ENCODE measurements at places on chromosomes 1 and 21.

DNA sequence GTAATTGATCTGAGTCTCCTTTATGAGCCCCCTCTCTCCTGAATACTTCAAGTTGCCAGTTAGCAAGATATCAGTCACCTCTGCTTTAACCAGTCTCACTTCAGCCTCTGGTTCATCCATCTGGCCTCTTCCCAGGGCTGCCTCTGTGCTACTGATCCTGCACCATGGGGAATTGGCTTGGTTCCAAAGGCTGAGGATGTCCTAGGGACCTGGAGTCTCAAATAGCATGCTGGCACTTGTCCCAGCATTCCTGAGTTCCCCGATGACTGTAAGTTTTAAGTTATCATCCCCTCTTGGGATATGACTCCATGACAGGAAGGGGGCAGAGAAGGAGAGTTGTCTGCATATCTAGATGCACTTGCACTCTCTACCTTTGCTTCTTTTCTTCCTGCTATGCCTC, 252.0 kb downstream of the PTBP2 start:
- H3K4me1 ChIP-seq = peaks cover under 1% of the 10 kb centered on the region
- H3K4me3 ChIP-seq = no peak overlapping the region
- H3K27ac ChIP-seq = no peak overlapping the region
- no peaks in the 10 kb centered on the region for H3K27me3 ChIP-seq
- DNase-seq = no peak

- H3K36me3 ChIP-seq = no peaks in the 10 kb centered on the region
- H3K27ac ChIP-seq = peak overlapping the region; percentile 20
- peak; percentile 78 for DNase-seq
- no peaks in the 10 kb centered on the region for H3K27me3 ChIP-seq
- peaks cover 73% of the 10 kb centered on the region for H3K4me1 ChIP-seq
Measured at GRCh38 chr1:18941221-18942141, 15.0 kb downstream of the IFFO2 start.

- no peaks in the 10 kb centered on the region for H3K4me1 ChIP-seq
- DNase-seq = no peak
Measured at GRCh38 chr21:42348762-42349161, 2.0 kb downstream of the TFF2 start.

DNA sequence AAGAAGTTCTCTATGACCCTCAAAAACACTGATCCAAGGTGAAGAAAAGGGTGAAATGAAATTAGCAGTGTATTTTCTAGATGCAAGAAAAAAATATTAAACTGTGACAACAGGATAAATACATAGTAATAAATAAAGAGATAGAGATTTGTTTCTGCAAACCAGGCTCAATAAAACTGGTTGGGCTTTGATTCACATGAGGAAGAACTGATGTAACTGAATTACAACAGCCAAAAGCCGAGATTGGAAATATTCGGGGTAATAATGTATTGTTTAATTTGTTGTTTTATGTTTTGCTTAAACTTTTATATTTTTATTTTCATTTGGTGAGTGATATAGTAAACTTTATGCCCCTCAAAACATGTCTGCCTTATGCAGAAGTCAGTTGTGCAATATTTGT, 285.0 kb downstream of the BRINP3 start:
- H3K36me3 ChIP-seq = no peaks in the 10 kb centered on the region
- no peak for DNase-seq
- H3K27me3 ChIP-seq = no peaks in the 10 kb centered on the region

DNA sequence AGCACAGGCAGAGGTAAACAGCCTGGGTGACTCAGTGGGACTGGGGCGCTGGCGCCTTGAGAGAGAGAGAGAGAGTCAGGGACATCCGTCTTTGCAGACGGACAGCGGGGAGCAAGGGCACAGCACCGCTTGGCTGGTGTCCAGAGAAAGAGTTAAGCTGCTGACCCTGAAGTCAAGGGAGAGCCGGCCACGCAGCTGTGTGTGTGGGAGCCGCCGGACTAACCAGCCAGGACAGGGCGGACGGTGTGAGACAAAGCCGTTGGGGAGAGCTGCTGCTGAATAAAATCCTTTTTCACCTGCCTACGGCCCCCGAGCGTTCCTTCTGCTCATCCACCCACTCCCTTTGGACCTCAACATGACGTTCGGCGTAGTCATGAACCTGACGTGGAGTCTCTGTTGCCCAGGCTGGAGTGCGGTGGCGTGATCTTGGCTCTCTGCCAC, 14.5 kb downstream of the CFAP74 start:
- H3K4me1 ChIP-seq = peaks cover 5% of the 10 kb centered on the region
- peak overlapping the region; percentile 68 for H3K27ac ChIP-seq
- H3K27me3 ChIP-seq = peaks cover 8% of the 10 kb centered on the region
- no peaks in the 10 kb centered on the region for H3K36me3 ChIP-seq
- peak; percentile 46 for DNase-seq

DNA sequence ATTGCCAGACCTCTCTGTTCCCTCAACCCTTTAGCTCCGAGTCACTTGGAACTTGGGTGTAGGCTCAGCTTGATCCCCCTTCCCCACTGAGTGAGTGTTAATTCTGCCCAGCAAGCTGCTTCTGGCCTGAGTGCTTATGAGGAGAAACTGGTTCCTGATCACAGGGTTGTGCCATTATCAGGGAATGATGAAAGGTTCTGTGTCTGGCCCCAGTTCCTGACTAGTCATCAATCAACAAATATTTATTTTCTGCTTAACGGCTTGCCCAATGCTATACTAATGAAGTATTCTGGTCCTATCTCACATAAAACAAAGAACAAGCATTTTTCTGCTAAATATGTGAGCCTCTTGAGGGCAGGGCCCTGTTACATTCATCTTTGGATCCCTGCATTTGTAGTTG, 20.8 kb downstream of the CC2D1B start:
- no peak overlapping the region for H3K4me3 ChIP-seq
- H3K27me3 ChIP-seq = no peaks in the 10 kb centered on the region
- no peaks in the 10 kb centered on the region for H3K4me1 ChIP-seq
- H3K36me3 ChIP-seq = no peaks in the 10 kb centered on the region
- DNase-seq = no peak
- no peak overlapping the region for H3K27ac ChIP-seq

GRCh38 chr21:34796518-34797200, 127.9 kb downstream of the CLIC6 start:
- no peaks in the 10 kb centered on the region for H3K27me3 ChIP-seq
- H3K4me1 ChIP-seq = peaks cover 52% of the 10 kb centered on the region
- peaks cover 58% of the 10 kb centered on the region for H3K36me3 ChIP-seq

DNA sequence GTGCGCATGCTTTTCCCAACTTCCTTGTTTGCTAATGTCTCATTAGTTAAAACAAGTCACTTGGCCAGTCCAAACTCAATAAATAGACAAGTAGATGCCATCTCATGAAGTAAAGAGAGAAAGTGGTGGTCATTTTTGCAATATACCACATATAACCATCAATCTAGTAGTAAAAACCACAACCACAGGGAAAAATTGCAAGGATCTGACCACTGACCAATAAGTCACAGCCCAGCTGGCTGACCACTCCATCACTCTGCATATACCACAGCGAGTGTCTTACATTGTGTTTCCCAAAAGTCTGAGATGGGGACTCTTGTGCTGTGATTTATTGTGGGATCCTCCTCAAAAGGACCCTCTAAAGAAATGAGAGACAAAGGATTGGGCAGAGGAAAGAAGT, 76.0 kb downstream of the FH start:
- H3K36me3 ChIP-seq = no peaks in the 10 kb centered on the region
- H3K4me3 ChIP-seq = no peak overlapping the region
- no peak for DNase-seq
- H3K27ac ChIP-seq = no peak overlapping the region
- H3K27me3 ChIP-seq = no peaks in the 10 kb centered on the region

DNA sequence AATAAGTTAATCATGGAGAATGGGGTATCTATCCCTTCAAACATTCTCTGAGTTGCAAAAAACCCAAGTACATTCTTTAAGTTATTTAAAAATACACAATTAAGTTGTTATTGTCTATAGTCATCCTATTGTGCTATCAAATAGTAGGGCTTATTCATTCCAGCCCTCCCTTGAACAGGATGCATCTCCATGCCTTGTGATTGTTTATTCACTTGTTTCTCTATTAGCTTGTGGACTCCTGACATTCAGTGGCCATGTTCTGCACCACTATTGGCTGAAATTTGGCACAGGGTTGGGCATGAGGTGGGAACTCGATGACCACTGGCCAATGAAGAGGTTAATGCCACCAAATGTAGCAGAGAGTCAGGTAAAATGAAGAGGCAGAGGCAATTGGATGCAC, 272.8 kb downstream of the TNR start:
- peaks cover 4% of the 10 kb centered on the region for H3K27me3 ChIP-seq
- no peak for DNase-seq
- H3K27ac ChIP-seq = no peak overlapping the region
- no peak overlapping the region for H3K4me3 ChIP-seq
- H3K4me1 ChIP-seq = no peaks in the 10 kb centered on the region
- H3K36me3 ChIP-seq = no peaks in the 10 kb centered on the region

DNA sequence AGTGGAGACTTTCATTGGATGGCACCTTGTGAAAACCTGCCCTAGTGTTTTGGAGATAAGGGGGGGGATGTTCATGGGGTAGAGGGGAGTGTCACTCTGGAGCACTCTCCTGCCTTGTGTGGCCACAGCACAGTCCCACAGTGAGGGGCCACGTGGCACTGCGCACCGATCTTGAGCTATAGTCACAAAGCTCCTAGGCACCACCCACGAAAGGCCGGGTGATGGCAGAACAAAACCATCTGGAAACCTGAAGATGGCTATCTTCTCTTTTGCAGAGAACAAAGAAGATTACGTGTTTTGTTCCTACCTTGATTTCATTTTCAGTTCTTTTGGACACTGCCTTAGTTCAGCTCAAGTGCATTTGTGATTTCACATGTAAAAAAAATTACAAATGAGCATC, 220.6 kb downstream of the RGS7 start:
- DNase-seq = no peak
- H3K27me3 ChIP-seq = no peaks in the 10 kb centered on the region
- H3K27ac ChIP-seq = no peak overlapping the region
- H3K4me1 ChIP-seq = no peaks in the 10 kb centered on the region

DNA sequence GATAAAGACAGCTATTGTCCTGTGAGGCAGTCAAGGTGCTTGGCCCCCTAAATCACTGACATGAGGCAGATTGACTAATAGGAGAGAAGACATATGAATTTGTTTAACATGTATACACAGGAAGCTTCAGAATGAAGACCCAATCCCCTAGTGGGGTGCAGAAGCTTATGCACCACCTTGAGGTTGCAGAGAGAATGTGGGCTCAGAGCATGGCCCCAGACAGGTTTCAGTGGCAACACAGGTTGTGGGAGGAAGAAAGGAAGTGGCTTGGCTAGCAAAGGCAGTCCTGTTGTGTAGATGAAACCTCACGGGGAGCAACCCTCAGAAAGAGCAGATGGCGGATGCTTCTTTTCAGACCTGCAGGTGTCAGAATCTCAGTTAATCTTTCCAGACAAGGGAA, 37.0 kb upstream of the PARP1 start:
- H3K36me3 ChIP-seq = no peaks in the 10 kb centered on the region
- no peak overlapping the region for H3K4me3 ChIP-seq

- no peaks in the 10 kb centered on the region for H3K27me3 ChIP-seq
- H3K36me3 ChIP-seq = peaks cover 15% of the 10 kb centered on the region
- DNase-seq = no peak
- no peaks in the 10 kb centered on the region for H3K4me1 ChIP-seq
- no peak overlapping the region for H3K4me3 ChIP-seq
Measured at GRCh38 chr1:20981915-20982314, 194.8 kb downstream of the EIF4G3 start.

DNA sequence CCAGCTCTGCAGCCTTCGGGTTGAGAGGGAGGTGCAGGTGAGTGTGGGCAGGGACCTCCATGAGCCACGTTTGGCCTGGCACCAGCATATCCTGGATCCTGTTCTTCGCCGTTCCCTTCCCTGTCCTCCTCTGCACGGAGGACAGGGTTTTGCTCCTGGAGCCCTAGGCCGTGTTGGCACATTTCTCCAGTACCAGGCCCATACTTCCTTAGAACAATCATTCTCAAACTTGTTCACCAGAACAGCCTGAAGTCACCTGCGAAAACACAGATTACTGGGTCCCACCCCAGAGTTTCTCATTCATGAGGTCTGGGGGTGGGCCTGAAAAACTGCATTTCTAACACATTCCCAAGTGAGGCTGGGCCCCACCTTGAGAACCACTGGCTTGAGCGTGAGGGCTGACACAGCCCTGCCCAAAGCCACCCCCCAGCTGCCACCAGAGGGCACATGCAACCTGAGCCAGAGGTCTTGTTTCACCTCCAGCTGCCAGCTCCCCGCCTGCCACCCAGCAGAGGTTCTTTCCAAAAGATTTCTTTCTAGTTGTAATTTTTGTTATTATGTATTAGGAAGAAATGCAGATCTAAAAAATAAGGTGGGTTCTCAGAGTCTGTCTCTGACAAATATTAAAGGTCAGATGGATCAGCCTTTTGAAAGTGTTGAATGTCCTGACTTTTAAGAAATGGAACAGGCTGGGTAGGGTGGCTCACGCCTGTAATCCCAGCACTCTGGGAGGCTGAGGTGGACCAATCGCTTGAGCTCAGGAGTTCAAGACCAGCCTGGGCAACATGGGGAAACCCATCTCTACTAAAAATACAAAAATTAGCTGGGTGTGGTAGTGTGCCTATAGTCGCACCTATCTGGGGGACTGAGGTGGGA, 39.6 kb upstream of the LDLRAP1 start:
- H3K4me1 ChIP-seq = peaks cover 5% of the 10 kb centered on the region
- H3K27ac ChIP-seq = no peak overlapping the region
- peaks cover 22% of the 10 kb centered on the region for H3K36me3 ChIP-seq

DNA sequence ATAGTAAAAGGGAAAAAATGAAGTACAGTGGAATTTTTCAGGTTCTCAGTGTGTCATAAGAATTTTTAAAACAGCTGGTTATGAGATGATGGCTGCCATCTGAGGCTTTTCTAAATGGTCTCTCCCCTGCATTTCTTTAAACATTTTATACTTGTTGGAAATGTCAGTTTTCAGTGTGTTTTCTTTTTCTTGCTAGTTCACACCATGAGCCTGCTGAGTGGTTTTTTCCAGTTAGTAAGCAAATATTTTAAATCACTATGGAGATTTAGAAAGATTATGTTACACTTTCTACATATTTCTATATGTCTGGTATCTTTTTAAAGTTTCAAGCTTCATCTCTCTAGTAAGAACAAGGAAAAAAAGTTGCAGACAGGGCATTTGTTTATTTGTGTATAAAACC, 9.6 kb downstream of the RBM15 start:
- no peak overlapping the region for H3K4me3 ChIP-seq
- DNase-seq = peak; percentile 9
- H3K27me3 ChIP-seq = no peaks in the 10 kb centered on the region
- peaks cover 55% of the 10 kb centered on the region for H3K4me1 ChIP-seq
- H3K36me3 ChIP-seq = peaks cover 24% of the 10 kb centered on the region
- no peak overlapping the region for H3K27ac ChIP-seq

DNA sequence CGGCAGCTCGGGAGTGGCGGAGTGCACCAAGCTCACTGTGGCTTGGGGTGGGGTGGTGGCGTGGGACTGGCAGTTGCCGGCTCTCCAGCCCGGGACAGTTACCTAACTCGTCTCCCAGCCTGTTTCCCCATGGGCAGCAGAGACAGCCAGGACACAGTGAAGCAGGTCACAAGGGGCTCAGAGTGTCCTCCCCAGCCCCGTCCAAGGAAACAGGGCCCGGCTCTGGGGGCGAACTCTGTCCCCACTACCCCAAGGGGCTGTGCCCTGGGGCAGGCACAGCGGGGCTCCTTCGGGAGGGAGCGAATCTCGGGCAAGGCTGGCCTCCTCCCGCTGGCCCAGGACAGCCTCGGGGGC, 759 bp downstream of the GPR157 start:
- H3K27me3 ChIP-seq = no peaks in the 10 kb centered on the region
- H3K27ac ChIP-seq = peak overlapping the region; percentile 92
- H3K4me1 ChIP-seq = peaks cover 17% of the 10 kb centered on the region
- H3K36me3 ChIP-seq = no peaks in the 10 kb centered on the region

Measured in stomach (tissue), 19 donors.